ENCODE measurements at places on chromosomes 7 and 10.

DNA sequence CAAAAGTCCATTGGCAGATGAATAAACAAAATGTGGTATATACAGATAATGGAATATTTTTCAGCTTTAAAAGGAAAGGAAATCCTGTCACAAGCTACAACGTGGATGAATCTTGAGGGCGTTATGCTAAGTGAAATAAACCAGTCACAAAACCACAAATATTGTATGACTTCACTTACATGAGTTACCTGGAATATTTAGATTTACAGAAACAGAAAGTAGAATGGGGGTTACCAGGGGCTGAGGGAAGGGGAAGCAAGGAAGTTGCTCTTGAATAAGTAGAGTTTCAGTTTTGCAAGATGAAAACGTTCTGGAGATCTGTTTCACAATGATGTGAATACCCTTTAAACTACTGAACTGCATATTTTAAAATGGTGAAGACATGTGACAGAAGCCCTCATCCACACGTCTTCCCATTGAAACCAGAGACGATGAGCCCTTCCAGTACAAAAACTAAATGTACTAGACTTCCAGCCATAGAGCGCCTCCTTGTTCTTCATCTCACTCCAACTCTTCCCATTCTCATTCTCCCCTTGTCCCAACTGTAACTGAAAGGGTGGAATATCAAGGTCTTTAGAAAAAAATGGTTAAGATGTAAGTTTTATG is 62.4 kb downstream of the MICU1 start:
- no peak for DNase-seq

- no peak for DNase-seq
These were observed 595.5 kb downstream of the LRMDA start for GRCh38 chr10:76026905-76027304.

DNA sequence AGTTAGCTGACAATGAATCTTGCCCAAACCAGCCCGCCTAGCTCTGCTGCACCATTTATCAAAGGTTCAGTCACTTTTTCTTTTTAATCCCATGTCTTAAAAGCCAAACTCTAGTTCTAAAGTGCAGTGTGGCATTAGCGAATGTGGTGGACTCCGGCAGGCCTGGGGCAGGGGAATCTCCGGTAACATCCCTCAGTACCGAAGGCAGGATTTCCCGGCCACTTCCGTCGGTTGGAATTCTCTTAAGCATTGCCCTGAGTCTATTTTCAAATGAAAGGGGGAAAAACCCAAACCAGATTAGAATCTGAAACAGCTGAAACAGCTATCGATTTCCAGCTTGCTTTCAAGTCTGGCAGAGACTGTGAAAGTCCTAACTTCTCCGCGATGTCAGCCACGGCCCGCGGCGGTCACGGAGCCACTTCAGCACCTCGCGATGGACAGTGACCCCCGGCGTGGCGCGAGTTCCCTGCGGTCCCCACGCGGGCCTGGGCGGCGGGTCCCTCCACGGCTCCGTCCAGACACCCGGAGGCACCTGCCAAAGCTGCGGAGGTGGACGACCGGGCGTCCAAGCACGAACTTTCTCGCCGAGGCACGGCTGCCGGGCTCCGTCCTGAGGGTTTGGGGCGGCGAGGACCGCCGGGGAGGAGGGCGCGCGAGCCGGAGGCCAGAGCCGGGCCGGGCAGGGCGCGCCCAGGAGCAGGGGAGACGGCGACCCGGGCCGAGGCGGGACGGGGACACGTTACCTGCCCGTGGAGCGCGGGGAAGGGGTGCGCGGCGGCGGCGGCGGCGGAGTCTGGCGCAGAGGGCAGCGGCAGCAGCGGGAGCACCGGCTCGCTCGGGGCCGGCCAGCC is 745 bp downstream of the TCERG1L start:
- DNase-seq = no peak

DNA sequence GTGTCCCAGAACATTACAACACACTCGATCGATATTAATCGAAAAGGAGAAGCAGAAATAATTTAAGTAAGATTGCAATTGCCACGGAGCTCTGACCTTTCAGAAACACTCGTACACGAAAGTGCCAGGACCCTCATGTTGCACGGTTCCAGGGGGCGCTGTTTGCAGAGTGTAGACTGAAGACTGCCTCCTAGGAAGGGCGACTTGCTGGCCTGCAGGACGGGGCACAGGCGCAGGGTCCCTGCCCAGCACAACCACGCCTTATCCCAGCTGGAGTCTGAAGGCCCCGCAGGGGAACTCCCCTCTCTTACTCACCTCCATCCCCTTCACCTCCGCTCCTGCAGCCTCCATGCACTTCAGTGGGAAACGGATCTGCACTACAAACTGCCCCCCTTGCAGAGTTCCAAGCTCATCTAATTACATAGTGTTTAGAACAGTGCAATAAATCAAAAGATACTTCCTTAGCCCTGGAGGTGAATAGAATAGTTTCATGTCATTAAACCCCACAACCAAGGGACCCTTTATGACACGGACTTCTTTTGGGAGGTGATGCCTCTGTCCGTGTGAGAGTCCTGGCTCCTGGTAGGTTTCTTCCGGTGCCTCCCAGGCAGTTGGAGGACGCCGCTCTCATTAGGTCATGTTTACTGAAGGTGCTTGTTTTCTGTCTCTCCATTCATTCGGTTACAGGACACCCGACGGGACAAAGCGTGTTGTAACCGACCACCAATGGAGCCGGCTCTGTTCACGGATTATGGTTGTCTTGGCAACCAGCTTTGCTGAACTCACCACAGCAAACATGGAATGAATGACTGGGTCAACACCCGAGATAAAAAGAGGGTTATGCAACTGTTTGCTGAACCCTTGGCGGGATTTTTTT is 262.2 kb downstream of the BAMBI start:
- peak; percentile 89 for DNase-seq

- DNase-seq = no peak
These were observed 130.5 kb downstream of the CPED1 start for GRCh38 chr7:121119047-121119446.

DNA sequence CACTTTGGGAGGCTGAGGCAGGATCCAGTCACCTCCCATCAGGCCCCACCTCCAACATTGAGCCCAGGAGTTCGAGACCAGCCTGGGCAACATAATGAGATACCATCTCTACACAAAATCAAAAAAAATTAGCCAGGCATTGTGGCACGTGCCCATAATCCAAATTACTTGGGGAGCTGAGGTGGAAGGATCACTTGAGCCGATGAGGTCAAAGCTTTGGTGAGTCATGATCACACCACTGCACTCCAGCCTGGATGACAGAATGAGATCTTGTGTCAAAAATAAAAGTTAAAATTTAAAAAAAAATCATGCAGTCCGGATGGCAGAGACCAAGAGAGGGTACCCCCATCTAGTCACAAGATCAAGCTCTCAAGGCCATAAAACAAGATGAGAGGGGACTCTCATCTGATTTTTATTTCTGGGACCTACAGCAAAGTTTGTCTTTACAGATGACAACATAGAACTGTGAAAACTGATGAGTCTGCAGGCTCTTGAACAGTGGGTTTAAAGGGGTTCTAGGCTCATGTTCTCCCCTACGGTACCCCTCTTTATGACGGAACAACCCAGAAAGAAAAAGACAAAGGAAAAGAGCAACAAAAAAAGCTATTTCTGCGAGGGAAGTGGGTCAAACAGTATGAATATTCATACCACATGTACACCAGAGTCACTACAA is 28.9 kb upstream of the CREB3L2 start:
- DNase-seq = peak; percentile 18

DNA sequence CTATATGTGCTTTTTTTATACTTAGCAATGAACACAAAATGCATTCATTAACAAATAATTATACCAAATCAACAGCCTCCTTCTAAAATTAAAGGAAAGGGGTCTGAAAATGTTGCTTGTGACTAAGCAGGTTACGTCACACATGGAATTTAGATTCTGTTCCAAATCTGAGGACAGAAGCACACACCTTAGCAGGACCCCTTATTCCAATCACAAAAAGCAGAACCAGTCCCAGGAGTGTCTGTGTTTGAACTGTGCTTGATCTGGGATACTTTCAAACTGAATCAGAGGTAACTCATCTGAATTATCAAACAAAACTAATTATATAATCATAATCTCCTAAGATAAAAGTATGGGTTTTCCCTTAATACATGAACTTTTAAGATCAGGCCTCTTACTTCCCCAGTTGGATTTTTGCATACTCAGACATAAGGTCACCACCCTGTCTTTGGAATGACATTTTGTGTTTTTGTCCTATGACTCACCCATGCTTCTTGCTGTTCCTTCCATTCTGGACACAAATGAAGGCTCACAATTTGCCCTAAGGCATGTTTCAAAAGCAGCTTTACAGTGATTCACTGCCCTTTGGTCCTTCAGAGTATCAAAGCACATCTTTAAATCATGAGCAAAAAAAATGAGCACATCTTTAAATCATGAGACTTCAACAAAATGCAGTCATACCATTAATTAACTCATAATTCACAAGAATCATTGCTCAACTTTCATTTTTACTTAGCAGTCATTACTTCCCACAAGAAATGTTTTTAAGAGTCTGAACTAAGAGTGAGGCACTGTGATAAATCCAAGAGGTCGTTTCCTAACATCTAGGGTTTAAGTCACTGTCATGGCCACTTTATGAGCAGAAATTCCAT is 35.5 kb downstream of the SEMA3C start:
- DNase-seq = peak; percentile 100

DNA sequence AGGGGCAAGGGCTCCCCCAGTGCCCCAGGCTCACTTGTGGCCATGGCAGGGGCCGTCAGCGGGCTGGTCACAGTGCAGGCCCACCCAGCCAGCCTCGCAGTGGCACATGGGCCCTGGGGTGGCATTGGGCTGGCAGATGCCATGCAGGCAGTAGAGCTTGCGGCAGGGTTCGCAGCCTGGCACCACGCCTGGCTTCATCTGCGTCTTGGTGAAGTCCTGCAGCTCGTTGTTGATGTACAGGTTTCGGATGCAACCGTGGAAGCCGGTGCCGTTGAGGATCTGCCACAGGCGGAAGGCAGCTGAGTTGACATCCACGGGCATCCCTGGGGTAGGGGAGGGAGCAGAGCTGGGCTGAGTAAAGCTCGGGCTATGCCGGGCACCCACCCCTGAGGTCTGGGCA is 170.6 kb downstream of the LCOR start:
- DNase-seq = no peak

GRCh38 chr7:71021131-71021530 is 110.8 kb upstream of the GALNT17 start:
- no peak for DNase-seq

DNA sequence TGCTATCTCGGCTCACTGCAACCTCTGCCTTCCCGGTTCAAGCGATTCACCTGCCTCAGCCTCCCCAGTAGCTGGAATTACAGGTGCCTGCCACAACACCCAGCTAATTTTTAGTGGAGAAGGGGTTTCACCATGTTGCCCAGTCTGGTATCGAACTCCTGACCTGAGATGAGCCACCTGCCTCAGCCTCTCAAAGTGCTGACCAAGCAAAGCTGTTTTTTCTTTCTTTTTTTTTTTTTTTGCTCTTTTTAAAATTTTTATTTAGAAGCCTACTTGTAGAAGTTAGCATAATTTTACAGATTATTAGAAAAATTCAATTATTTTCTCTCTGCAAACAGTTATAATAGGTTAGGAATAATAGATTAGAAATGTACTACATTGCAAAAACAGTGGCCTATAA is 1.2 kb upstream of the FGFBP3 start:
- no peak for DNase-seq

GRCh38 chr10:72426986-72427385 is 72.3 kb upstream of the DNAJB12 start:
- no peak for DNase-seq

- no peak for DNase-seq
These were observed 47.6 kb downstream of the STEAP1B start for GRCh38 chr7:22452142-22452959.

DNA sequence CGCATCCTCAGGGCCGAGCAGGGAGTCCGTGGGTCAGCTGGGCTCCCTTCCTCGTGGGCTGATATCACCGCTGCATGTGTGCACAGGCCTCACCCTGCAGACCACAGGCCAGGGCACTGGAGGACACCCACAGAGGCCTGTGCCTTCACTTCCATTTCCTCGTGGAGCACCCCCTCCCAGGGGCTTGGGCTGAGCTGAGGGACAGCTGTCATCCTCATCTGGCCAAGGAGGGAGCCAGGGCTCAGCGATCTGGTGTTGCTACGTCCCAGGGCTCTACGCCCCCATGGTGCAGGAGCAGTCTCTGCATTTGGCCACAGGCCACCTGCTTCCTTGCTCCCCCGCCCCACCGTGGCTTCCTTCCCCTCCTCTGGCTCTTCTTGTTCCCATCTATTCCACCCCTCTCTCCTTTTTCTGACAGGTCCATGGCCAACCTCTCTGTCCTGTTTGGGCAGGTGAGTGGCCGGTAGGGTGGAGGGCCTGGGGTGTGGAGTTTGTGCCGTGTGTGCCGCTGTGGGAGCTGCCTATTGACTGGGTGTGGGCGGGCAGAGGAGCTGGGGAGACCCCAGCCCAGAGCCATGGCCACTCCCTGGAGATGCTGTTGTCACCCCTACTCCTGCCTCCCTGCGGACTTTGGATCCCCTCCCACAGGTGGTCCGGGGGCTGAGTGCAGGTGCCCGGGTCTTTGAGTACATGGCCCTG is 8.3 kb upstream of the ASIC3 start:
- DNase-seq = no peak

All from RPMI7951 (cell line).